ENCODE measurements at places on chromosomes 5 and 9.
A peak's percentile ranks its signal among the peaks of the same experiment; 100 is the strongest.

GRCh38 chr5:168128557-168128956, 162.9 kb upstream of the WWC1 start:
- DNase-seq = no peak

DNA sequence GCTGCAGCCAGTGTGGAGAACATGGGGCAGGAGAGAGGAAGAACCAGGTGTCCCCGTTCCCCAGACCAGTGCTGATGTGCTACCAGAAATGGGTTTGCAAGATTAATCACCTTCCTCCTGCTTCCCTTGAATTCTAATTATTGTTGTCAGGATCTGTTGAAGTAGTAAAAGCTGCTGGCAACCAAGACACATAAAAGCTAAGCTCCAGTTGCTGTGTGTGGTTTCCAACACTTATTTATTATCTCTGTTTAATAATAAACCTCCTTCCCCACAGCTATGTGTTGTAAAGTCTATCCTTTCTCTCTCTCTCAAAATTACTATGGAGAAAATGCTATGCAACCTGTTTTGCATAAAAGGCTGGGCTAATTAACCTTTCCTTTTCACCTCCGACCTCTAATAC, 2.3 kb upstream of the RETREG1 start:
- no peak for DNase-seq

GRCh38 chr9:109251080-109251775, 69.6 kb downstream of the EPB41L4B start:
- no peak for DNase-seq

- DNase-seq = no peak
These were observed 34.6 kb upstream of the NDFIP1 start for GRCh38 chr5:142074006-142074405.

DNA sequence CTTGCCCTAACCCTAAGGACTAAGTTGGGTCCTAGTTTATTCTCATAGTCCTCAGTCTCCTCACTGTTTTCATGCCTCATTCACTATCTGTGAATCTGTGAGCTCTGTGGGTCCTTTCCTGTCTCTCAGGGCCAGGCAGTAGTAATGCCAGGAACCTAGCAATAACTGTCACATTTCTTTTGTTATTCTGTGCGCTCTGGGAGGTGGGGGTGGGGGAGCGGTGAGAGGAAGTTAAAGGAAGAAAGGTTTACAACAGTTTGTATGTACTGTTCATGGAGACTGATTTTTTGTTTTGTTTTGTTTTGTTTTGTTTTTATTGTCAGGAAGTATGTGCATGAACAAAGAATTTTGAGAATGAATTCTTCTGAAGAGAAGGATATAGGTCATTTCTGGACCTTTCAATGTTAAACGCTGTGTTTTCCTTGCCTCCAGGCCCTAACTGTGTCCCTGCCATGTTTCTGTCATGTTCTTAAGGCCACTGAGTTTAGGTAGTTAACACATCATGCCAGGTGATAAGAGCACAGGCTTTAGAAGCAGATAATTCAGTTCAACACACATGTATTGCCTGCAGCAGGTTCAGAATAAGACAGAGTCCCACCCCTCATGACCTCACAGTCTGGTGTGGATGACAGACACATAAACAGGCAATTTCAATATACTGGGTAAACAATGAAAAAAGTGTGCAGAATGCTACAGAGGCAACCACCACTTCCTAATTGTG, 13.3 kb upstream of the FEM1C start:
- no peak for DNase-seq

- DNase-seq = no peak
These were observed 3.1 kb upstream of the GLIS3 start for GRCh38 chr9:4303006-4303405.

DNA sequence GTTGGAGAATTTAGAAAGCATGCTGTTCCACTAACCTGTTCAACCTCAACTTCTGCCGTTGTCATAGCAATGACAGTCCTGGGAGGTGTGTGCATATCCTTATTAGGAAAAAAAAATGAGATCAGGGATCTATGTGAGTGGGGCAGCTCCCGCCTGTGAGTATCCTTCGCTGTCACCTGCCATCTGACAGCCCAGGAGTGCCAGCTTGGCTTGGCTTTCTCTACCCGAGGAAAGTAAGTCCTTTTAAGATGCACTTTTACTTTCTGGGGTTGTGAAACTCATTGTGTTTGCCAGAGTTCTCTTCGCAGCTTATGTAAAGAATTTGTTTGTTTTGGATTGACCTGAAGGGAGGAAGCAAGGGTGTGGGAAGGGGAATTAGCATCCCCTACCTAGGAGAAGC, 21.8 kb downstream of the PCDHAC2 start:
- no peak for DNase-seq

- no peak for DNase-seq
These were observed 61.2 kb downstream of the MCTP1 start for GRCh38 chr5:95223566-95224258.

GRCh38 chr9:3746296-3747275, 220.8 kb upstream of the RFX3 start:
- DNase-seq = peak; percentile 7

DNA sequence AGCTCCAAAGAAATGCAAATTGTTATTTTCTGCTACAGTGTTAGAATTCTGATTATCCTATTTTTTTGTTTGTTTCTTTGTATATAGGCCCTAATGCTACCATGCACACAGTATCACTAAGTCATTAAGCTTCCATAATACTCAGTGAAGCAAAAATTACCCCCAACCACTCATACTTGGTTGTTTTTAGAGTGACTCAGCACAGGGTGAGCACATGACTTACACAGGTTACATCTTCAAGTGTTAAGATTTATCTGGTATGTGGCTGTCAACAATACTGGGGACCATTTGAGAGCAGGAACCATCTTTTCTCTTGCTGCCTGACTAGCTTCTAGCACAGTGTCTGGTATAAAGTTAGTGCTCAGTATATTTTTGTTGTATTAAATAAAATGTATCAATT, 255.8 kb upstream of the SLC24A2 start:
- no peak for DNase-seq

DNA sequence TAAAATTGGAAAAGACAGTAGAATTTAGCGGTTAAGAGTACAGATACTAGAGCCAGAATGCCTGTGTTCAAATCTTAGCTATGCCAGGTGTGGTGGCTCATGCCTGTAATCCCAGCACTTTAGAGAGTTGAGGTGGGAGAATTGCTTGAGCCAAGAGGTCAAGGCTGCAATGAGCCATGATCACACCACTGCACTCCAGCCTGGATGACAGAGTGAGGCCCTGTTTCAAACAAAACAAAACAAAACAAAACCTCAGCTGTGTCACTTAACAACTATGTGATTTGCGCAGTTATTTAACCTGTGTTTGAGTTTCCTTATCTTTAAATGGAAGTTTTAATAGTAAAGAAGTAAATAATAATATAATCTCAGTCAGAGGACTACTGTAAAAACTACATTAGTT, 68.3 kb downstream of the TBCA start:
- DNase-seq = no peak

DNA sequence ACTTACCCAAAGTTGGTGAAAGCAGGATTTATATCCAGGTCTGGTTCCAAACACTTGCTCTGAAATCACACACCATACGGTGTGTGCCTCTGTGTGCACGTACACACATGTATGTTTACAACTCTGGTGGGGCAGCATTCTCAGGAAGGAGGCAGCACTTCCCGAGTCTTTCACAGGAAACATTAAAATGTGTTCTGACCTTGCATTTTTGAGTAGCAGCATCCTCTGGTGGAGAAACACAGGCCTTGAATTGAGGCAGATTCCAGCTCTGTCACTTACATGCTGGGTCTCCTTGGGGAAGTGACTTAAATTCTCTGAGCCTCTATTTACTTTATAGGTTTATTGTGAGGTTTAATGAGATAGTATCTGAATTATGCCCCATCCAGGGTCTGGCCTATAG, 126.4 kb downstream of the RGS3 start:
- DNase-seq = no peak

GRCh38 chr5:111134087-111134486, 41.9 kb downstream of the WDR36 start:
- no peak for DNase-seq

- DNase-seq = no peak
These were observed 113.4 kb upstream of the ALDH1B1 start for GRCh38 chr9:38278931-38279679.

- DNase-seq = no peak
These were observed 72.5 kb downstream of the MED10 start for GRCh38 chr5:6305853-6306252.

- no peak for DNase-seq
These were observed 250.1 kb upstream of the KLF4 start for GRCh38 chr9:107739601-107740082.

DNA sequence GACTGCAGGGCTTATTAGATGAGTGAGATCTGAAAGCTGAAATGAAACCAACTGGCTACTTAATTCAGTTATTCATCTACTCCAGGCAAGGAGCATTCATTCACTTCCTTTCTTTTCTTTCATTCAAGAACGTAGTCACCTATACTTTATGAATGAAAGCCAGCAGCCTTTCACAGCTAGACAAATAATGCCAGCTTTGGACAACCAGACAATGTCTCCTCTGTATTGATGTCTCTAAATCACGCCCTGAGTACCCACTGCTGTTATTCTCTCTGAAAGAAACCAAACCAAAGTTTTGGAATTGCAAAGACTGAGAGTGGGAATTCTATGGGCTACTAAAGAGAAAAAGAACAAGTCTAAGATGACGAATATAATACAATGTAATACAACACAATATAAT, 121.2 kb upstream of the PTPN3 start:
- no peak for DNase-seq

DNA sequence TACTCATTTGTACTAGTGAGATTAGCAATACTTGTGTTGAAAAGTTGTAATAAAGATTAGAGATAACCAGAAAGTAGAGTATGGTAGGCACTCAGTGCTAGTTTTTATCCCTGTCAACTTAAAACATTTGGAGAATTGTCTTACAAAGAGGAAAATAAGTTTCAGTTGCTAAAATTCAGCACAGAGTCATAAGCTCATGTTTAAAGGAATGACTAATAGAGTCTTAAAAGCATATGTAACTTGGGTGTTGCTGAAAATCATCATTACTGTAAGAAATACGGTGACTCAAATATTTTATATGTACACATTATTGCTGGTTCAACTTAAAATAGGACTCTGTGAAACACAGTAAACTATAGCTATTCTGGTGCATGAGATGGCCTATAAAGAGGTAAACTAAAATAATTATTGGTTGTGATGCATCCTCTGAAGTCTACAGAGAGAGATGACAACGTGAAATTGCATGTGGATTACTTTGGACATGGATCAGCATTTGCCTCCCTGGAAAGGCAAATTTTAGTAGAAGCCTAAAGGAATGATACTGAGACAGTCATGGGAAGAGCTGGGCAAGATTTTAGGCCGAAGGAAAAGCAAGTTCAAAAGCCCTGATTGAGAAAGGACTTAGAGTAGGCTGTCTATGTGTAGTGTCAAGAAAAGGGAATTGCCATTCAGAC, 34.6 kb downstream of the SGCD start:
- DNase-seq = no peak

- DNase-seq = no peak
These were observed 17.2 kb upstream of the DPM2 start for GRCh38 chr9:127954831-127955293.

- DNase-seq = no peak
These were observed 9.9 kb upstream of the SHROOM1 start for GRCh38 chr5:132840313-132840712.

DNA sequence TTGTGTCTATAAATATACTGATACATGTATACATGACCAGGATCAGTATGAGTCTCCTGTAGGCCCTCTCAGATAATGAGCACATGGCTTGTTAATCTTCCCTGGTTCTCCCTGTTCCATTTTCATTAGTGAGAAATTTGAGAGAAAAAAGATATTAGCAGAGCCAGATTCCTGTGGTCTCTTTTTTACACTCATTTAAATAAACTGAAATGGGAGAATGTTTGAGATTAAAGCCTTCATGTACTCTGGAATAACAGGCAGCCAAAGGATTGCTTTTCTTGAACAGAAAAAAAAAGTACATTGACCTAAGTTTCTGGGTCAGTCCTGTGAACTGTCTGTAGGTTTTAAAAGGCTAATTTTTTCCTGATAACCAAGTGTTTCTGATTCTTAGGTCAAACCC, 44.2 kb downstream of the PWWP2A start:
- no peak for DNase-seq

GRCh38 chr5:2666081-2666480, 85.4 kb downstream of the IRX2 start:
- no peak for DNase-seq

GRCh38 chr5:110104726-110105669, 415.3 kb downstream of the MAN2A1 start:
- DNase-seq = no peak

DNA sequence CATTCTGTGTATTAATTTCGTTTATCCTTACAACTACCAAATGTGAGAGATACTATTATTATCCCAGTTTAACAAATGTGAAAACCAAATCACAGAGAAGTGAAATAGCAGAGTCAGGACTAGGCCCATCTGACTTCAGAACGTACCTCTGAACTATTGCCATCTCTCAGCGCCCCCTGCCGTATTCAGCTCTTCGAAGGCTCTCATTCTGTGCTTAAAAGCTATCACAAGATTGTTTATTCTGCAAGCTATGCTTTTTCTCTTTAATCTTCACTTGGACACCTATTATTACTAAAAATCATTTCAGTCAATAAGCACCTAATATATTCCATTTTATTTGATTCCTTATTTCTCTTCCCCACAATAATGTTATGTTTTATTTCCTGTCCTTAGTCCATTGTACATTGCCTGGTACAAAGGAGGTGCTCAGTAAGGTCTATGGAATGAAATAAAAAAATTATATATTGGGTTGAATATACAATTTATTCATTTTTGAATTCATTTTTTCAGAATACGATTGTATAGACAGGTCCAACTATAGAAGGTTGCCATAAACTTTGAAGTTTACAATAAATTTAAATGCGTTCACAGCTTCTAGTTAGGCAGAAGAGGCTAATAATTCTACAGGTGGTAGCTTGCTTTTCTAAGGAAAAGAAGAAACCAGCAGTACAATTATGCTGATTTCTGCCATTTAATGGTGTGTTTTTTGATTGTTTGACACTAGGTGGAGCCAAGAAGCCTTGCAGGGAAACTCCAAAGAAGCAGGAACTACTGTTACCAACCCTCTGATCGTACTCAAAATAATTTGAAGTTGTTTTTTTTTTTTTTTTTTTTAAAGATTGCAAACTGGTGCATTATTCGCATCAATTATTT, 202.2 kb upstream of the DMRTA1 start:
- peak; percentile 15 for DNase-seq

DNA sequence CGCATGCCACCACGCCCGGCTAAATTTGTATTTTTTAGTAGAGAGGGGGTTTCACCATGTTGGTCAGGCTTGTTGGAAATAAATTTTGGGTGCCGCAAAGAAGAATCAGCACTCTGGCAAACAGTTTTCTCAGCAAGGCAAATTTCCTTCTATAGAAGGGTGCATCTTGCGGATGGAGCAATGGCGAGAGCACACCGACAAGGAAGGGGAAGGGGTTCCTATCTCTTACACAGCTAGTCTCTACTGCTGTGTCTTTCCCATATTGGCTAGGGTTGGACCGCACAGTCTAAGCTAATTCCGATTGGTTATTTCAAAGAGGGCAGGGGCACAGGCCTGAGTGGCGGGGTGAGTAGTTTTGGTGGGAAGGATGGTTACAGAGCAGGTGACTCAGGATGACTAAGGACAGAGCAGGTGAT, 707 bp downstream of the GTF3C5 start:
- DNase-seq = no peak

- DNase-seq = no peak
These were observed 74.1 kb upstream of the PIK3R1 start for GRCh38 chr5:68141494-68141893.

Measured in stimulated activated CD4-positive, alpha-beta T cell treated with anti-CD3 and anti-CD28 coated beads, TNF-alpha, amount 100 ng/mL, for 24 hours (primary cell).